ENCODE measurements at places on chromosomes 7 and 10.

GRCh38 chr10:77641344-77641743 is 3.7 kb upstream of the KCNMA1 start:
- DNase-seq, result no peak

DNA sequence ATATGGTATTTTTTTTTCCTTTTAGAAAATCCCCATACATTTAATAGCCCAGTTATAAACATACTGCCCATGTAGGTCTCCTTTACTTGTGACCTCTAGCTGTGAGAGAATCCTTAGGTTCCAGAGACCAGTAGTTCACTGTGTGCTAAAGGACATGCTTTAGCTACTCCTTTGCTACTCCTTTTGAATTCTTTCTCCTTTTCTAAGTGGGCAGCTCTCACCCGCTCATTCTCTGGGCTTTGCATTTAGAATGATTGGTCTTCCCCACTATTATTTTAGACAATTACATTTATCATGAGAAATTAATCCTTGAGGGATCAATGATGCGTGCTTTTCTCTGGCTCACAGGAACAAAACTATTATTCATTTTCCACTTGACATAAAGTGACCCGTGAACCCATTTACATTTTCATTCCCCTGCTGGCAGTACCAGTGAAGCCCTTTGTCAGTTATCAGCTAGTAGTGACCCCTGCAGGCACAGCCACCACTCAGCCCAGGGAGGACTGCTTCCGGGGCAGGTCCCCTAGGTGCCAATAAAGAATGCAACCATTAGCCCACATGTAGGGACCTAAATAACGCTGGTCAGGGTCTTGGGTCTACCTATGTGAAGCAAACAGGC is 844.3 kb downstream of the CNTNAP2 start:
- no peak for DNase-seq

- DNase-seq, result peak; percentile 58
These were observed 29.7 kb downstream of the VIM start for GRCh38 chr10:17257466-17258321.

DNA sequence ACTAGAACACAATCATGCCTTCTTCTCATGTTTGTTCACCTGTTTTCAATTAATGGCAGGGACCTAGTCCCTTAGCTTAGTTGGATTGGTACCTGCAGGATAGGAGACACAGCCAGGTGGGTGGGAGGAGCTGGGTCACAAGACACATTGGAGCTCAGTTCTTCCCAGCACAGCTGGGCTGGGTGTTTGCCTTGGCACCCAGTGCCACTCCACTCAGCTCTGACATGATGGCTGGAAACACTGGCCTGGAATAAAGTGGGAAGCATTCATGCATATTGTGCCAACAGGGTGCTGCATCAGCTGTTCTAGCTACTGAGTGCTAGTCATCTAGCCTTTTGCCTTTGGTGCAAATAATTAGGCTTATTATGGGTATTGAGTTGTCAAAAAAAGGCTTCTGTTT is 226.1 kb downstream of the PTEN start:
- DNase-seq, result no peak

DNA sequence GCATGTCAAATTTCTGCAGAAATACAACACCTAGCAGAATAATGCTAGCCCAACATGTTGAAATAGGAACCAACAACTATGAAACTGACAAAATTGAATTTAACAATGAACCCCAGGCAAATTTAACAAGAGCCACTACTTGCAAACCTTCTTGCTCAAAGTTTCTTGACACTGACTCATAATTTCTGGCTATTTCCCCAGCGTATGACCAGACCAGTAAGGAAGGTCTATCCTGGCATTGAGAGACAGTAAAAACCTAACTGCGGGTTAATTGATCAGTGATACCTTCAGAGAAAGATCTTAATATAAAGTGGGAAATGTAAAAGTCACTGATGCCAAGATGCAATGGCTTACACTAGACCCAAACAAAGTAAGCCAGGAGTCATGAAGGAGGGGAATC is 510.1 kb downstream of the ARL4A start:
- peak; percentile 56 for DNase-seq

GRCh38 chr10:58894929-58895328 is 281.5 kb upstream of the PHYHIPL start:
- no peak for DNase-seq

GRCh38 chr10:85151506-85151905 is 823.1 kb downstream of the CCSER2 start:
- DNase-seq, result no peak

GRCh38 chr7:91041141-91041540 is 223.1 kb upstream of the FZD1 start:
- no peak for DNase-seq

- no peak for DNase-seq
These were observed 51.0 kb downstream of the FBXW4 start for GRCh38 chr10:101644002-101644401.

- DNase-seq, result no peak
These were observed 307.8 kb upstream of the TPK1 start for GRCh38 chr7:145143685-145144084.

DNA sequence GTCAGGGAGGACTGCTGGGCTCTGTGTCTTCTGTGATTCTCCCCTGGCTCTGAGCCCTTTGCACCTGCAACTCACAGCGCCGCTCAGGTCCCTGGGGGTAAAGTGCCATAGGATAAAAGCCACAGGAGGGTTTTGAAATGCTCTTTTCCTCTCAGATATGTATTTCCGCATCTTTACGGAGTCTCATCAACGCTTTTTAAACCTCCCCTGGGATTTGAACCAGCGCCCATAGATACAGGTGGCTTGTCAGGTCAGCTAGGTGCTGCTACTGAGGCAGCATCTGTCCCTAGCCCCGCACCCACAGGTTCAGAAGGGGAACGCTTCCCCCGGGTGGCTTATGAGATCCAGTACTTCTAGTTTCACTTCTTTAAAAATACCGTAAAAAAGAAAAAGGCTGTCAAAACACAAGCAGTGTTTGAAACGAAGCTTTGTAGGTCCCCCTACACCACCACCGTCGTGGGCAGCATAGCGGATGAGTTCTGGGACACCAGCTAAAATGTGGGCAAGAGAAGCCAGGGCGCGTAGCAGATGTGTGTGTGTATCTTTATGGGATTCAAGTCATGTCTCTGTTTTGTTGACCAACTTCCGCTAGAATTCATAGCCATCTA is 173.5 kb downstream of the CUX1 start:
- DNase-seq, result no peak

DNA sequence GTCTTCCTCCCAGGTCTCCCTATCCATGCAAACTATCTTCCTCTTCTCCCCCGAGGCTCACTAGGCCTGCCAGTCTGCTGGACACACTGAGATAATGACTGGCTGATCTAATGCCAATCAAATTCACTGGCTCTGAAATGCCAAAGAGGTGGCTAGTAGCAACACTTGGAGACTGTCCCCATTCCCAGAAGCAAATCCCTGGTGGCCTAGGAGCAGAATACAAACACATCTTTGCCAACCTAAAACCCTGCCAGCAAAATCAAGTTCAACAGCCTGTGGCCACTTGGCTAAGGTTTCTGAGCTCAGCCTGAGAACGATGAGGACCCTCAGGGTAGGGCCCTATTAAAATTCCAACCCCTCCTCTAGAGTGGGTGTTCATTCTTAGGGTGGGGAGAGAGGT is 46.6 kb downstream of the SH3PXD2A start:
- DNase-seq, result no peak

DNA sequence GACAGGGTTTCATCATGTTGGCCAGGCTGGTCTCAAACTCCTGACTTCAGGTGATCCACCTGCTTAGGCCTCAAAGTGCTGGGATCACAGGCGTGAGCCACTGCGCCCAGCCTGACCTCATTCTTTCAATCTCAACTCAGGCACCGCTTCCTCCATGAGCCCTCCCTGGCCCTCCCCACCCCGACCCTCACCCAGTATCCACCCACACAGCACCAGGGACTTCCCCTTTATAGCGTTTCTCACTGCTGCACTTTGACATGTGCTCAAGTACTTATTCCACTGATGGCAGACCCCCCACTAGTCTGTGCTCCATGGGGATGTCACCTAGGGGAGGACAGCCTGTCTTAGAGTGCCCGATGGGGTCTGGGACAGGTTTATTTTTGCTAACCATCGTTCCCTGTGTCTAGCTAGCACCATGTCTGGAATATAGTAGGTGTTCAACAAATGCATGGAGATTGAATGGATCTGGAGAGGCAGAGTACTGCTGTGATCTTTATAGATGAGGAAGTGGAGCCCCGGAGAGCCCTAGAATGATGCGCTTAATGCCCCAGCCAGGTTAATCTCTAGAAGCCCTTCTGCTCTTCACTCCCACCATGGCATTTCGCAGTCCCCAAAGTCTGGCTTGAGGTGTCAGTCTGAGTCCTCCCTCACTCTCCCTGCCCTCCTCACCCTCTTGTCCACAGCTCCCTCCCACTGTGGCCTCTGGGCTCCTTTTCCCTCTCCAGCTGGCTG is 258.8 kb downstream of the RPS24 start:
- DNase-seq, result no peak

- DNase-seq, result peak; percentile 88
These were observed 30.1 kb downstream of the KLF6 start for GRCh38 chr10:3754727-3755439.

DNA sequence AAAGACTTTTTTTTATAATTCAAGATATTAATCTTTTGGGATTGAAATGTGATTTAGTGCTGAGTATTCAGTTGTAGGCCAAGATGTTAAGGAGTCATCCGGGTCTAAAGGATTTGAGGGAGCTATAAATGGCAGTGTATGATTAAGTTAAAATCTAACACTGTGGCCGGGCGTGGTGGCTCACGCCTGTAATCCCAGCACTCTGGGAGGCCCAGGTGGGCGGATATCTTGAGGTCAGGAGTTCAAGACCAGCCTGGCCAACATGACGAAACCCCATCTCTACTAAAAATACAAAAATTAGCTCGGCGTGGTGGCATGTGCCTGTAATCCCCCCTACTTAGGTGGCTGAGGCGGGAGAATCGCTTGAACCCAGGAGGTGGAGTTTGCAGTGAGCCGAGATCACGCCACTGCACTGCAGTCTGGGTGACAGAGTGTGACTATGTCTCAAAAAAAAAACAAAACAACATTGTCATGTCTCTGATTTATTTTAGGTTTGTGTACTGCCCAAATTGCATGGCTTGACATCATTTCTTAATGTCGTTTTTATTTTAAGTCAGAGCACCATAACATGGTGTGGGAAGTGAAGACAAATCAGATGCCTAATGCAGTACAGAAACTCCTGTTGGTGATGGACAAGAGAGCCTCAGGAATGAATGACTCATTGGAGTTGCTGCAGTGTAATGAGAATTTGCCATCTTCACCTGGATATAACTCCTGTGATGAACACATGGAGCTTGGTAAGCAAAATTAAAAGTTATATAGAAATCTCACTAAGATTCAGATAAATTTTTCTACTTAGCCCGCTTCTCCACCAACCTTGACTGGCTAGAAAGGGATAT is 10.7 kb downstream of the HBP1 start:
- DNase-seq, result peak; percentile 74

DNA sequence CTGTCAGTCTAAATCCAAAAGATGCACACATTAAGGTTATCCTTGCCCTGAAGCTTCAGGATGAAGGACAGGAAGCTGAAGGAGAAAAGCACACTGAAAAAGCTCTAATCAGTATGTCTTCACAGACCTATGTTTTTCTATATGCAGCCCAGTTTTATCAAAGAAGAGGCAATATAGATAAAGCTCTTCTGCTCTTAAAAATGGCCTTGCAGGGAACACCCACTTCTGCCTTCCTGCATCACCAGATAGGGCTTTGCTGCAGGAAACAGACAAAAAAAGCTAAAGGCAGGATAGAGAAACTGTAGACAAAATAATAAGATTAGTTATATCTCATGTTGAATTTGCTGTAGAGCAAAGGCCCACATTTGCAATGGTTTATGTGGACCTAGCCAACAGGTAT is 14.9 kb upstream of the IFIT1B start:
- DNase-seq, result no peak

- DNase-seq, result no peak
These were observed 32.0 kb upstream of the MXI1 start for GRCh38 chr10:110175406-110175805.

DNA sequence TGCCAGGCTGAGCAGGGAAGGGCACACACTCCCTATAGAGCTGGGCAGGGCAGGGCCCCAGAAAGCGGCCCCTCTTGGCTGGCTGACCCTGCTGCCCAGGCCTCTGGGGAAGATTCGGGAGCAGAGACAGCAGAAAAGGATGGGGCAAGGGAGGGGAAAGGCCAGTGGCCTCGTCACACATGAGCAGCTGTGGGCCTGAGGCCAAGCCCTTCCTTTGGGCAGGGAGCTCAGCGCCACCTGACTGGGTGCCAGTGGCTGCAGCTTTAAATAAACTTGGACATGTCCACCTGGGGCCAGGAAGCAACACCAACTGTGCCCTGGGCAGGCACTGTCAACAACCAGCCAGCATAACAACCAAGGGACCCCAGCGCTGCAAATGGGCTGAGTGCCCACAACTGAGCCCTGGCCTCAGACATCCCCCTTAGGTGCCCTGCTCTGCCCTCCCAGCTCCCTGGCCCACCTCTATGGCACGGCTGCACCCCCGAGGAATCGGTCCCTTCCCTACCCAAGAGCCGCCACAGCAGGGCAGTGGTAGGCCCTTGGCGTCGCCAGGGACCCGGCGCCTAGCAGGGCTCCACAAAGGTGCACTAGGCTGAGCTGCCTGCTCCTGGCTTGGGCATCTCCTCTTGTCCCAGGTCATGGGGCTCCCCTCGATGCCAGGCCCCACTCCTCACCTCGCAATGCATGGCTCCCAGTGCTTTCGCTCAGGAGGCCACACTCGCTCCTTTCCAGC is 2.6 kb downstream of the CAMK2B start:
- no peak for DNase-seq

- no peak for DNase-seq
These were observed 29.2 kb upstream of the ZNRF2 start for GRCh38 chr7:30255064-30255769.

DNA sequence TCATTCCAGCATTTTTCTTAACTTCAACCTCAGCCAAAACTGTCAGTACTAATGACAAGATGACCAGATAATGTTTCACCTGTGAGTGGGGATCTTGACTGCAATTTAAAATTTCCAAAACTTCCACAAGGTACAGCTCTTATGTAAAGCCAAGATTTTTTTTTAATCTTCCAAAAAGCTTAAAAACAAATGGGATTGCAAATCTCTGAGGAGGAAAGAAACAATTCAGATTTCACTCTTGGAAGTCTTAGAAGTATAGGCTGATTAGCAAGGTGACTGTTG is 90.2 kb downstream of the AGMO start:
- DNase-seq, result no peak

GRCh38 chr7:28556025-28556424 is 143.7 kb downstream of the CREB5 start:
- DNase-seq, result no peak

DNA sequence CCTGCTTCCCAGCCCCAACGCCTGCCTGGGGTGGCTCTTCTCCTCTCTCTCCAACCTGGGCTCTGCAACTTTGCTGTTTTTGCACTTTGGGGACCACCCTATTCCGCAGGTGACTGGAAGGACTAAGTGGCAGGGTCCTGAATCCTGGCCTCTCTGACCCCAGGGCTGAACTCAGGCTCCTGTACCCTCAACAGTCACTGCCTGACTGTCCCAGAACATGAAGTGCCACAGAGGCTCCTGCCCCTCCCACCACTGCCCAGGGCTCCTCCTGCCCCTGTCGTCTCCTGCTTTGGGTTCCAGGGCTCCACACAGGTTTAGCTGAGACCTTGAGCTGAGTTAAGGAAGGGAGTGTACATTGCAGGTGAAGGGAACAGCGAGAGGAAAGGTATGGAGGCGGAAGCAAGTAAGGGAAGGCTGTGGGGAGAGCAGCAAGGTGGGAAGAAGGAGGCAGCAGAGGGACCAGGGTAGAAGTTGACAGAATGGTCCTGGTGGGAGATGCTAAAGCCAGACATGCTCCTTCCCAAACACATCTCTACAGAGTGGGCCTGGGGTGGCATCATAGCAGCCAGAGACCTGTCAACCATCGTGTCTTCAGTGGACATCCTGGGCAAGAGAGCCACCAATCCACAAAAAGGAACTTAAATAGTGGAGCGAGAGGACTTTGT is 5.7 kb upstream of the GRID1 start:
- no peak for DNase-seq

GRCh38 chr10:31660300-31660699 is 268.3 kb downstream of the ARHGAP12 start:
- peak; percentile 20 for DNase-seq

Data from M059J (cell line).